Activated naive CD8-positive, alpha-beta T cell treated with anti-CD3 and anti-CD28 coated beads, Interleukin-2, amount 10 ng/mL, durations not matched to agents 7 days and 5 days (primary cell): ENCODE measurements at places on chromosomes 3 and 15.

GRCh38 chr3:128850544-128850943 lies 28.9 kb upstream of the ACAD9 start:
- no peak for DNase-seq

- DNase-seq, result no peak
Measured at GRCh38 chr3:157436583-157437291, at the start of gene PTX3. PTX3 (plus strand) TSS chr3:157436850; CDS start chr3:157436934, 84 bp downstream.

DNA sequence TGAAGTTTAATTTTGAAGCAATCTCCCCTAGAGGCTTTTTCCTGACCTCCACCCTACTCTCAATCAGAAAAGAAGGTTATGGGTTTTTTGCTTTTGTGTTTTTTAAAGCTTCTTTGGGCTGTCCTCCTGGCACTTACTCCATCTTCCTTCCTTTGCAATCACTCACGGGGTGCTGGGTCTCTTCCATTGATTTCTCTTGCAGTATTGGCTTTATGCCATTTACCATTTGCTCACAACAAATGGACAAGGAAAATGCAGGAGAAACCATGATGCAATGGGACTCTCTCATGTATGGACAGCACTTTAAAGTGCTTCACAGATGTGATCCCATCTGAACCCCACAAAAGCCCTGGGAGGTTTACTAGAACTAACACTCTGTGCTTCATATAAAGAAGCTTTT lies 57.5 kb downstream of the SST start:
- no peak for DNase-seq

GRCh38 chr3:103195216-103195615 lies 760.4 kb downstream of the ZPLD1 start:
- no peak for DNase-seq

DNA sequence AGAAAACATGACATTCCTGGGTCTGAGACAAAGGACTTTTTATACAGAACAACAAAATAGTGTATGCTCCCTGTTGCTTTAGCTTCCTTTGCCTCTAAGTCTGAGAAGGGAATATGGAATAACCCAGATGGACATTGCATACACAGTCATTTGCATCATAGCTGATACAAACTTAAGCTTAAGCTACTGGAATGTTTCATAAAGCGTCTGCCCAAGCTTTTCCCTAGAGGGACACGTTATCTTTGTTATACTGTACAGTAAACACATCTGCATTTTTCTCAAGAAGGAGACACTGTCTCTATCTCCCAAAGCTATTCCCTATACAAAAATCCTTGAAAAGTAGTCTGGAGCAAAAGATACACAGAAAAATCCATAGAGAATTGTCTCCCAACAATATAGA lies 775.0 kb downstream of the DIPK2A start:
- no peak for DNase-seq

DNA sequence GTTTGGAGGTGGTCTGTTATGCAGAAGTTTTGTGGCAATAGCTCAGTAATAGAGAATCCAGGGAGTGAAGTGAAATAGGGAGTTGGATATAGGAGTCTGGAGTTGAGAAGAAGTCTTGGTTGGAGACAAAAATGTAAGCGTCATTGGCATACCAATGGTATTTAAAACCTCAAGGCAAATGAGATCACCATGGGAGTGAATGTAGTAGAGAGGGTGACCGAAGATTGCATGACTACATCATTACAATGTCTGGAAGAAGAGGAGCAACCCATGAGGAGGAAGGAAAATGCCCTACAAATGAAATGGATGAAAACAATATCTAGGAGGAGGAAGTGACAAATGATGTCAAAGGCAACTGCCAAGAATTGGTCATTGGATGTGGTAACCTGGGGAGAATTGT lies 54.4 kb downstream of the CNTN4 start:
- DNase-seq, result no peak

GRCh38 chr3:112346491-112347122 lies 13.7 kb downstream of the CD200 start:
- DNase-seq, result no peak

- DNase-seq, result no peak
Measured at GRCh38 chr3:189630767-189631372, 319 bp upstream of the TP63 start.

- no peak for DNase-seq
Measured at GRCh38 chr3:110938629-110939028, 133.0 kb upstream of the NECTIN3 start.

DNA sequence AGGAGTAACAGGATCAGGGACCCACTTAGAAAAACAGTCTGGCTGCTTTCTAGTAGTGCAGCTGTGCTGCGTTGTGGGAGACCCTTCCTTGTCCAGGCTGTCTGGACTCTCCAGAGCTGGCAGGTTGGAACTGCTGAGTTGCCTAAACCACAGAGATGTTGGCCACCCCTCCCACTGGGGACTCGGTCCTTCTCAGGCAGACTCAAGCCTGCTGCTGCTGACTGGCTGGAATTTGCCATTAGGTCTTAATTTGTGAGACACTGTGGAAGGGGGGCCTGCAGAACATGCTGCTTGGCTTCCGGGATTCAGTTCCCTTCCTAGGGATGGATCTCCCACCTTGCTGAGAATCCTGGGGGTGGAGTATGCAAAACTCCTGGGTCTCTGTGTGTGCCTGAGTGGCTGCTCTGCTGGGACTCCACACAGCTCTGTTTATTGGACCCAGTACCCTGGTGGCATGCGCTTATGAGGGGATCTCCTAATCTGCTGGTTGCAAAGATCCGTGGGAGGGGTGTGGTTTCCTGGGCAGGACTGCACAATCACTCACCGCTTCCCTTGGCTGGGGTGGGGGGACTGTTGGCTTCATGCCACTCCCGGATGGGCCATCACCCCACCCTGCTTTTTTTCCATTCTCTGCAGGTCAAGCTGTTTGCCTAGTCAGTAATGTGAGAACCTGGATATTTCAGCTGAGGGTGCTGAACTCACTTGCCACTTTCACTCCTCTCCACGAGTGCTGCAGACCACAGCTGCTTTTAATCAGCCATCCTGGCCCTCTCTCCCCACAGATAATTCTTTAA lies 150.5 kb downstream of the CFAP20DC start:
- no peak for DNase-seq

- no peak for DNase-seq
Measured at GRCh38 chr3:166125179-166125578, 288.0 kb upstream of the BCHE start.

- no peak for DNase-seq
Measured at GRCh38 chr15:66847565-66847991, 145.5 kb downstream of the SMAD6 start.

- no peak for DNase-seq
Measured at GRCh38 chr15:63933522-63933921, 99.8 kb upstream of the HERC1 start.

- DNase-seq, result no peak
Measured at GRCh38 chr3:54046641-54047214, 75.6 kb upstream of the CACNA2D3 start.

- DNase-seq, result no peak
Measured at GRCh38 chr15:38899300-38899699, 334.7 kb upstream of the RASGRP1 start.

GRCh38 chr3:143119974-143120715 lies 574 bp downstream of the CHST2 start:
- DNase-seq, result peak; percentile 68

GRCh38 chr15:46622851-46623250 lies 988.0 kb downstream of the SQOR start:
- DNase-seq, result no peak

DNA sequence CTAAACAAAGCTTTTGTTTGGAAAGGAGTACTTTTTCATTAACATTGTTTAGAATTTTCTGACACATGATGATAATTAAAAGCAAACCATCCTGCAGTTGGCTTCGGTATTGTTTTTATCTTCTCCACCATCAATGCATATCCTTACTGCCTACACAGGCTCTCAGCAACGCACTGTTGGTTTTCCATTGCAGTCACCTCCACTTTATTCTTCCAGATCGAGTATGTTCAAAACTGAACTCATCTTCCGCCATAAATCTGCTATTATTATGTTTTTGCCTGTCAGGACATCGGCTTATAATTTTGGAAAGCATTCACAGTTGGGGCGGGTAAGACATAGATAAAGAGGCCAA lies 589 bp upstream of the SENP5 start:
- DNase-seq, result no peak

- DNase-seq, result no peak
Measured at GRCh38 chr3:109631897-109632296, 294.6 kb upstream of the DPPA4 start.

GRCh38 chr15:53559364-53560277 lies 199.8 kb downstream of the WDR72 start:
- no peak for DNase-seq

- DNase-seq, result no peak
Measured at GRCh38 chr3:128498901-128499530, 6.0 kb upstream of the GATA2 start.

DNA sequence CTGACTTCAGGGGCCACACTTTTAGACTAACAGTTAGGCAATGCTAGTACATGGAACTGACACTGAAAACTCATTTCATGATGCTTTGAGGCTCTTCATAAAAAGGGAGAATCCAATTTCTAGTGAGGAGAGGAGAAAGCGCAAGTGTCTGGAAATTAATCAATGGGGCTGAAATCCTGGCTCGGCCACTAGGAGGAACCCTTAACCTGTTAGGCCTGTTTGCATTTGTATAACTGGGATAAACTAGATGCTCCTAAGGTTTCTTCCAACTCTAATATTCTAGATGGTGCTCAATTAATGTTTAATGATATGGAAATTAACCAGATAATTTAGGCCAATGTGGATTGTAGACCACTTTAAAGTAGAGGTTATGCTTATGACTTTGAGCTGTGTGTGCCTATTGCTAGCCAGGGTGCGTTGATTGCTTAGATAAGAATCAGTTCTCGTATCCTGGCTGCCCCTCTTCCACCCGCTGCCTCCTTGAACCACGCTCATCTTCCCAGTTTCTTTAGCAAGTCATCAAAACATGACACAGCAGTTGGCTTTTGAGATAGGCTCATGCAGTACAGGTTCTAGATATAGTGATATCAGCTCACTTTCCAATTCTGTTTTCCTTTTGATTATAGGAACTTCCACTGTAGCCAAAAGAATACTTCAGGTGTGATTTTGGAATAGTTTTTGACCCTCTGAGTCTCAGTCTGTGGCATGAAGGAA lies 16.8 kb upstream of the CRBN start:
- DNase-seq, result no peak

GRCh38 chr3:147900851-147901250 lies 491.7 kb downstream of the ZIC1 start:
- DNase-seq, result no peak

- DNase-seq, result peak; percentile 19
Measured at GRCh38 chr15:77027697-77028450, 32.9 kb downstream of the PSTPIP1 start.

DNA sequence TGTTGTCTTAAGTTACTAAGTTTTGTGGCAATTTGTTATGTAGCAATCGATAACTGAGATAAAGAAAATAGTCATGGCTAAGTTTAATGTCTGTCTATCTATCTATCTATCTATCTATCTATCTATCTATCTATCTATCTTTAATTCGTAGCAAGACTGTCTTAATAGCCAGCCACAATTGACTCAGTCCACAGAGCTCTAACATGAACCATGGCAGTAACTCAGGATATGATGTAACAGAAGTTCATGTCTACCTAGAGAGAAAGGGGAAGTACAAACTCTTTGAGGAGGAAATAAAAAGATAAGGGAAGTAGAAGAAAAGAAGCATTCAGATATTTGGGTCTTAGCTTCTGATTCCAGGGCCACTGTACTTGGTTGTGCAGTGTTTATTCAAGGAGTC lies 61.5 kb upstream of the FNDC3B start:
- no peak for DNase-seq

- DNase-seq, result no peak
Measured at GRCh38 chr3:155064920-155065319, 15.2 kb upstream of the MME start.

DNA sequence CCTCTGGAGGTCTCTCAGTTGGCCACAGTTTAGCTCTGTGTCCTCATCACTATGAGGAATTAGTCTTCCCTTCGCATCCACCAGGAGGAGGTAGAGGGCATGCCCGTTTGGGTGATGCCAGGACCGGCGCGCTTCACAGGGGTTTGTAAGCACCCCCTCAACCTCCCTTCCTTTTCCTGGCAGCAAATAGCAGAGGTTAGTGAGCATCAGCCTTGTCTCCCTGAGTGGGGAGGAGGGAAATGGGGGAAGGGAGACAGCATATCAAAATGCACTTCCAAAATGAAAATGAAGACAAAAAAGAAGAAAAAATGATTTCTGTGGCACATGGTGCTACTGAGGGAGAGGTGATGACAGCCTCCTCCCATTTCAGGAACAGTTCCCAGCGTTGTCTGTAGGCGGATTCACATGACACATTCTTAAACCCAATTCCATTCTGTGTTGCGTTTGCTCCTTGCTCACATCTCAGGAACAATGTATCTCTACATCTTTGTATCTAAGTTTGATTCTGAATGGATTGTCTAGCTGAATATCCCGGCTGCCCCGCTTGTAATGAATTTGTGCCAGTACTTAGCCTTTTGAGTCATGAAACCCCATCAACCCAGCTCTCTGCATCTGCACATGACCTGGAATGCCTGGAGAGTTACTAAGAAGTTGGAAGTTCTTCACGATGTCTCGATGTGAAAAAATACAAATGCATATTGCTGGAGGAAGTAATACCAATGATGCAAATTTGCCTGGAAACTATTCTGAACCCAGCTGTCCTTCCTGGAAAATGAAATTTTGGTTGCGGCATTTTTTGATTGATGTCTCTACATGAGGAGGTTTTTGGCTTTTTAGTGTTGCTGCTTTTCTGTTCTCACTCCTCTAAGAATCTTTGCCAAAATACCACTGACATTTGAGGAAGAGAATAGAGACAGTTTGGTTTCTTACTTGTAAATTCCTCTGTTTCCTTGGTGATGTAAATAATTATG lies 45.2 kb downstream of the TYRO3 start:
- peak; percentile 40 for DNase-seq

- peak; percentile 79 for DNase-seq
Measured at GRCh38 chr3:50519471-50520089, 16.1 kb upstream of the CACNA2D2 start.

- no peak for DNase-seq
Measured at GRCh38 chr3:48567090-48567489, 3.5 kb upstream of the UCN2 start.

- no peak for DNase-seq
Measured at GRCh38 chr15:66152650-66153049, 100.9 kb downstream of the MEGF11 start.

DNA sequence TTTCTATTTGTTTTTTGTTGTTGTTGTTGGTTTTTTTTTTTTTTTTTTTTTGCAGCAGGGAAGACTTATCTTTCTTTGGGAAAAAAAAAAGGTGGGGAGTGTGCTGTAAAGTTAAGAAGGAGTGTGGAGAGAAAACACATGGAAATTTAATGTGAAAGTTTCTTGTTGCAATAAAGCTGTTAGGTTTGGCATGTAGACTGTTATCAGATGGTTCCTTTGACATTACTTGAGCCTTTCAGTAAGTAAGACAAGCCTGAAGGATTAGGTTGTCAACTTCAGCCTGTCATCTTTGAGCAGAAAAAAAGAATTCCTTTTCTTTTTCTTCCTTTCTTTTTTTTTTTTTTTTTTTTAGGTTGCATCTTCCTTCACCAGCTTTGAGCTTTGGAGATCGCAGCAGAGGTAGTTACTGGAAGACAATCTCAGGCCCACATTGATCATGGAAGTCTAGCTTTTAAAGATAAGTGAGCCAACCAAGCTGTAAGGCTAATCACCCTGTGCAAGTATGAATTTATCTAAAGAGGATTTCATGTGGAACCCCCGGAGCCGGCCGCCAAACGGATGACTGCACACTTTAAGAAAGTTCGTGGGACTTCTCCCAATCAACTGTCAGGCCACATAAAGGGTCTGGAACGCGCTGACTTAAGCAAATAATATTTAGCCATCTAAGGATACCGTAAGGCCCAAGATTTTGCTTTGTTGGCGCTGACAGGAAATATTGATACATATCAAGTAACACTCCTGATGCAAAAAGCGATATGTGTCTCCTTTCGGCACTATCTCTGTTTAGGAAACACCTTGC lies 1040.1 kb upstream of the NR2F2 start:
- no peak for DNase-seq

- no peak for DNase-seq
Measured at GRCh38 chr3:141788149-141788548, 24.9 kb downstream of the GRK7 start.
